Colonic mucosa (tissue), 4 donors: ENCODE measurements at places on chromosomes 4 and X. TPM values are rescaled to one million over a fixed set of nuclear protein-coding genes. Genes with fewer than 3 reads are reported as not detected.

DNA sequence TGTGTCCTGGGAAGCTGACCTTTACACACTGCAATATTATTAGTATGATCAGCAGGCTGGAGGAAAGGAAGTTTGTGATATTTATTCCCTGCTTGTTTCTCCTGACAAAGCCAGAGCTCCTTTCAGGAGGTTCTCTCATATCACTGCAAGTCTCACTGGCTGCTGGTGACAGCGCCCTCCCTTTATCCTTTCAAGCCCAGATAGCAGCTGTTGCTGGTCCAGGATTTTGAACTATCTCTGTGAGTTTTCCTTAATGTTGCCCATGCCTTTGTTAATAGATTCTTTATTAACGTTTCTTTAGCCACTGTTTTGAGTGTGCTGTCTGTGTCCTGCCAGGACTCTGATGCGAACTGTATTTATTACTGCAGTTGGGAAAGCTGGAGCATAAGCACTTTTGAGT lies 518.7 kb downstream of the C4orf33 start:
- no peak for DNase-seq
- no peaks in the 10 kb centered on the region for H3K4me1 ChIP-seq
- H3K4me3 ChIP-seq = no peak overlapping the region
- H3K36me3 ChIP-seq = no peaks in the 10 kb centered on the region
- no peaks in the 10 kb centered on the region for H3K27me3 ChIP-seq
- H3K27ac ChIP-seq = no peak overlapping the region

DNA sequence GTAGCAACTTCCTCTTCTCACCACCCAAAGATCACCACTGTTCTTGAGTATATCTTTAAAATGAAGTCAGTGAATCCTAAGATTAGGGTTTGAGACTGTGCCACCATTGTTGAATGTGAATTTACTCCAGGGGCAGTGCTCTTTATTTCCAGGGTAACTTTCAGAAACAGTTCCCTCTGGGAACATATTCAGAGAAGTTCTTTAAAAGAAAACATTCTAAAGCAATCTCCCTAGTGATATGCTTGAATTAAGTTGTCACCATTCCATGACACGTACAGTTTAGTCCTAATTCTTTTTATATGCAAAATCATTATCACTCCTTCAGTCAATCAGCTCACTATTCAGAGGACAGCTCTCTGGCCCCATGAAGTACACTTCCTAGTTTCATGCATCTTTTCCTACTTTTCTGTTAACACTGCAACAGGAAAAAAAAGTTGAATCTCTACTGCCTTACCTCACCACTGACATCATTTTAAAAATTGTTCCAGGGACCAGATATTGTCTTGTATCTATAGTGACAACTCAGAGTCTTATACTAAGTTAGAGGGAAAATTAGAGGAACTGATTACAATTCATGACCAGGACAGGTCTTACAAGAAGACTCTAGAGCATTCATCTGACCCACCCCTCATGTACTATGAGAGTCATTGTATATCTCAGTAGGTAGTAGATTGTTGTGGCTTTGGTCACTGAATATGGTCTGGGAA lies 49.8 kb downstream of the PARM1 start:
- no peak overlapping the region for H3K4me3 ChIP-seq
- no peaks in the 10 kb centered on the region for H3K4me1 ChIP-seq
- no peaks in the 10 kb centered on the region for H3K36me3 ChIP-seq

- no peak overlapping the region for H3K27ac ChIP-seq
- H3K36me3 ChIP-seq = no peaks in the 10 kb centered on the region
- H3K27me3 ChIP-seq = no peaks in the 10 kb centered on the region
These were observed 290.4 kb upstream of the MAGEB16 start for GRCh38 chrX:35507701-35508100.

- H3K4me1 ChIP-seq = no peaks in the 10 kb centered on the region
- no peak for DNase-seq
- H3K4me3 ChIP-seq = no peak overlapping the region
- no peaks in the 10 kb centered on the region for H3K27me3 ChIP-seq
- no peaks in the 10 kb centered on the region for H3K36me3 ChIP-seq
- H3K27ac ChIP-seq = no peak overlapping the region
These were observed 108.4 kb downstream of the ANTXR2 start for GRCh38 chr4:79964400-79965211.

GRCh38 chrX:117969782-117970181 lies 146.8 kb downstream of the KLHL13 start:
- no peaks in the 10 kb centered on the region for H3K27me3 ChIP-seq
- H3K4me3 ChIP-seq = no peak overlapping the region
- no peak for DNase-seq
- H3K4me1 ChIP-seq = no peaks in the 10 kb centered on the region
- H3K27ac ChIP-seq = no peak overlapping the region

DNA sequence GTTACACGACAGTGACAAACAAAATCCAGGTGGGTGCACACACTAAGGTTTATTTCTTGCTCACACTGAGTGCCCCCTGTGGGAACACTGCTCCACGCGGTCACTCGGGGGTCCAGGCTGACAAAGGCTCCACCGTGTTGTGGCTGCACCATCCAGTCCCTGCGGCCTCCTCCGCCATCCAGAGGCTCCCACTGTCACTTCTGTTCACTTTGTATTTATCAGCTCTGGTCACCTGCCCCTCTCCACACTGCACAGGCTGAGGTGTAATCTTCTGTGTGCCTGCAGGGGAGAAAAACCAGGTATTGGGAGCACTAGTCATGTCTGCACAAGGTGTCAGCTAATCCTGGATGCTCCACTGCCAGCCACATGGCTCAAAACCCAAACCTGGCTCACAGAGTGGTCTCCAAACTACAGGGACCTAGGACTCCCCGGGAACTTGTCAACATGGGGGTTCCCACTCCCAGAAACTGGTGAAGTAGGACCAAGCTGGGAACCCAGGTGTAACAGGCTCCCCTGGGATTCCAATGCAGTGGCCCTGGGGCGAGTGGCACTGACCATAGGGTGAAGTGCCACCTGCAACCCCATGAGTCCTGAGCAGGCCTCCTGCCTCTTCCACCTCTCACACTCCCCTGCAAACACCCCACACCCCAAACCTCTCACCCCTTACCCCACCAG lies 25.5 kb downstream of the HMX1 start:
- H3K27me3 ChIP-seq = no peaks in the 10 kb centered on the region
- no peaks in the 10 kb centered on the region for H3K36me3 ChIP-seq
- no peak overlapping the region for H3K27ac ChIP-seq
- no peak overlapping the region for H3K4me3 ChIP-seq
- H3K4me1 ChIP-seq = no peaks in the 10 kb centered on the region

DNA sequence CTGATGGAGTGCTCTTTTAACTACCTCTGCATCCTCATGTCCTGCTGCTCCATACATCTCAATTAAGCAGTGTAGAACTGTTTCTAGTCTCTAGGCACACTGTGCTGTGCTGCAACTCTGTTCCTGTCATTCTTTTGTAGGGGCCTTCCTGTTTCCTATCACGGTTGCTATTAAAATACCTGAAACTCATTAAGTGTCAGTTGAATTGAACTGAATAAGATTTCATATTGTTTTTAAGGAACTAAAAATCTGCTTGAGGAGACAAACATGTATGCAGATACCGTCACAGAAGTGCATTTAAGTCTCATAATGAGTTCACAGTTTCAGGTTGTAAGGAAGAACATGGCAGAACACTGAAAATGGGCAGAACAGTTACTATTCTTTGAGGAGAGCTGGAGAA lies 170.1 kb downstream of the LARP7 start:
- H3K4me3 ChIP-seq = no peak overlapping the region
- no peak overlapping the region for H3K27ac ChIP-seq
- H3K4me1 ChIP-seq = no peaks in the 10 kb centered on the region
- no peaks in the 10 kb centered on the region for H3K36me3 ChIP-seq
- DNase-seq = no peak
- no peaks in the 10 kb centered on the region for H3K27me3 ChIP-seq

- H3K4me1 ChIP-seq = no peaks in the 10 kb centered on the region
- DNase-seq = no peak
- H3K36me3 ChIP-seq = no peaks in the 10 kb centered on the region
- H3K27ac ChIP-seq = no peak overlapping the region
These were observed 8.2 kb upstream of the CNOT6L start for GRCh38 chr4:77827343-77827742.

DNA sequence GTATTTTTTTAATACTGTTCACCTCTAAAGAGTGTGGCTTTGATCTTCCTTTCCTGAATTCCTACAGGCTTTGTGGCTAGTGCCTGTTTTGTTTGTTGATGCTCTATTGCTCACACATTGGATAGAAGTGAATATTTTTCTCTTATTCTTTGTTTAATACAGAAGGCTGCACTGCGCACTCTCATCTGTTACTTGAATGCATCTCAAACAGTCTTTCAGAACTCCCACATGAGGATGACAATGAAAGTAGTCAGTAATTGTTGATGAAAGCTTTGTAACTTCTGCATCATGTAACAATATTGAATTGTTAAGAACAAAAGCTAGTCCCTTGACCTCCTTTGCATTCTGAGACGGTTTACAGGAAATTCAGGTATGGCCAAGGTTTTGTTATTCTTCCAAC lies 29.1 kb upstream of the GALNT7 start:
- no peaks in the 10 kb centered on the region for H3K4me1 ChIP-seq
- DNase-seq = no peak
- no peak overlapping the region for H3K27ac ChIP-seq
- no peaks in the 10 kb centered on the region for H3K36me3 ChIP-seq
- H3K27me3 ChIP-seq = no peaks in the 10 kb centered on the region

GRCh38 chr4:110046588-110047049 lies 133.9 kb downstream of the EGF start:
- no peak overlapping the region for H3K4me3 ChIP-seq
- no peaks in the 10 kb centered on the region for H3K36me3 ChIP-seq
- H3K4me1 ChIP-seq = no peaks in the 10 kb centered on the region
- H3K27ac ChIP-seq = no peak overlapping the region
- H3K27me3 ChIP-seq = no peaks in the 10 kb centered on the region
- DNase-seq = no peak

- H3K27me3 ChIP-seq = no peaks in the 10 kb centered on the region
- H3K4me3 ChIP-seq = no peak overlapping the region
- no peaks in the 10 kb centered on the region for H3K36me3 ChIP-seq
- no peak overlapping the region for H3K27ac ChIP-seq
- no peak for DNase-seq
- H3K4me1 ChIP-seq = no peaks in the 10 kb centered on the region
These were observed 59.3 kb downstream of the RWDD4 start for GRCh38 chr4:183599690-183600089.

GRCh38 chrX:131571348-131571747 lies 27.5 kb downstream of the OR13H1 start:
- no peak overlapping the region for H3K4me3 ChIP-seq
- H3K4me1 ChIP-seq = no peaks in the 10 kb centered on the region
- no peak overlapping the region for H3K27ac ChIP-seq
- H3K36me3 ChIP-seq = no peaks in the 10 kb centered on the region
- no peak for DNase-seq
- H3K27me3 ChIP-seq = no peaks in the 10 kb centered on the region

- DNase-seq = no peak
- H3K4me3 ChIP-seq = no peak overlapping the region
- no peaks in the 10 kb centered on the region for H3K4me1 ChIP-seq
- no peak overlapping the region for H3K27ac ChIP-seq
- no peaks in the 10 kb centered on the region for H3K36me3 ChIP-seq
These were observed 5.6 kb downstream of the PCDH10 start for GRCh38 chr4:133154725-133155124.

DNA sequence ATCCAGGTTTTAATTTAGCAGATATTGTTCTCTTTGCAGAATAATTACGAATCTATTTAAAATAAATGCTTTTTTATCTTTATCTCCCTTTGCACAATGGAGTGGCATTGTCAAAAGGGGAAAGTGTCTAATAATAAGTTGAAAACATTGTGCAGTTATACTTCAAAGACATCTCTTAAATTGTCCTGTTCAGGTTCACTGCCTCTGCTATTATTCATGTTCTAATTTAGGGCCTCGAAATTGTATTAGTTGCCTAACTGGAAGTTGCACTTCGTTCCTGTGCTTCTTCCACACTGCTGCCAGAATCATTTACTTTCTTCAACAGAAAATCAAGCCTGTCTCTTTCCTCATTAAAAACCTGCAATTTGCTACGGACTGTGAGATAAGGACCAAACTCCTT lies 150.5 kb upstream of the SPRY1 start:
- H3K36me3 ChIP-seq = no peaks in the 10 kb centered on the region
- H3K27me3 ChIP-seq = no peaks in the 10 kb centered on the region
- no peak overlapping the region for H3K4me3 ChIP-seq

- no peaks in the 10 kb centered on the region for H3K27me3 ChIP-seq
- H3K36me3 ChIP-seq = no peaks in the 10 kb centered on the region
- no peak for DNase-seq
- H3K4me3 ChIP-seq = no peak overlapping the region
- H3K27ac ChIP-seq = no peak overlapping the region
These were observed 1499.4 kb upstream of the PCDH7 start for GRCh38 chr4:29220761-29221160.

GRCh38 chr4:166838975-166839614 lies 395.2 kb downstream of the SPOCK3 start:
- H3K4me1 ChIP-seq = no peaks in the 10 kb centered on the region
- no peak for DNase-seq
- no peak overlapping the region for H3K27ac ChIP-seq

DNA sequence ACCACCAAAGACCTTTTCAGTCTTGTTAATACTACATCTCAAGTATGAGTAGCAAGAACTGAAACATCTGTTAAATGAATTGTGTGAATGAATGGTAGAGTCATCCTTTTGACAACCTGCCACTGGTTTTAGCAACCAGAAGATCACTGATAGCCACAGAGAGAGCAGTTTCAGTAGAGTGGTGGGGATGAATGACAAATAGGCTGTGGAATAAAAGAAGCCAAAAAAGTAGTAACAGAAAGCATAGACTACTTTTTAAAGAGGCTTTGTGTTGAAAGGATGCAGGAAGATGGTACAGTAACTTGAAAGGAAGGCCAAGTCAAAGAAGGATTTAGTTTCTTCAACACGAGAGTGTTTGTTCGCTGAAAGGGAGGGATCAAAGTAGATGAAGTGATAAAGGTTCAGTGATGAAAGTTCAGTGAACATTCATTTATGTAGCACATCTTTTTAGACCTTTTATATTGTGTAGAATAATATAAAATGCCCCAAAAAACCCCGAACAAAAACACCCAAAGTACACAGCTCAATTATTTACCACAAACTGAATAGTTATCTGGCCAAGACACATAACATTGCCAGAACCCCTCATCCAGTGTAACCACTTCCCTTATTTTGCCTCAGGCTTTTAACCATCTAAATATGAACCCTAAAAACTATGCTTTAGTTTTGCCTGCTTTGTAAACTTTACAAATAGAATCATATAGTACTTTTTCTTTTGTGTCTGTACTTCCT lies 40.1 kb upstream of the EIF1AX start:
- H3K27me3 ChIP-seq = no peaks in the 10 kb centered on the region
- H3K4me1 ChIP-seq = no peaks in the 10 kb centered on the region
- H3K4me3 ChIP-seq = no peak overlapping the region
- no peaks in the 10 kb centered on the region for H3K36me3 ChIP-seq
- DNase-seq = no peak

The MAGED4 gene
- total RNA-seq = 1.8 TPM

The MTNR1A gene
- 3.9 TPM for total RNA-seq

The SYP gene
- 6.4 TPM for total RNA-seq
